ENCODE measurements at places on chromosomes 2 and 18.

DNA sequence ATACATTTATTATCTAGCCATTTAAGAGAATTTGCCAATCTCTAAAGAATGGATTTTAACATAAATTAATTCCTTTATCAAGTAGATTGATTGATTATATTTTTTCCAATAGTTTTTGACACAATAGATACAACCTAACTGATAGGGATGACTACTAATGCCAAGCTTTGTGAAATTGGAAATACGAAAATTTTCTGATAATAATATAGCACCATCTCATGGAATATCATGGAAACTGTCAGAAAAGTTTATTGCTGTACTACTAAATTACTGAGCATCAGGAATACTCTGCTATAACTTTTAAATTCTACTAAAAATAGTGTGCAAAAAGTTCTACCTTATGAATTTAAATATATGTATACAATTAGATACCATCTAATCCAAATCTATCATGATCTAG is 101.8 kb upstream of the MAP2 start:
- no peak for DNase-seq

GRCh38 chr2:8612734-8613179 is 69.1 kb upstream of the ID2 start:
- no peak for DNase-seq

GRCh38 chr2:233174137-233174536 is 77.3 kb upstream of the ATG16L1 start:
- no peak for DNase-seq

- no peak for DNase-seq
Measured at GRCh38 chr2:32506446-32506845, 121.4 kb upstream of the TTC27 start.

- no peak for DNase-seq
Measured at GRCh38 chr2:66109419-66109818, 325.5 kb upstream of the MEIS1 start.

GRCh38 chr2:124309563-124310138 is 284.6 kb downstream of the CNTNAP5 start:
- no peak for DNase-seq

- DNase-seq = no peak
Measured at GRCh38 chr2:202149155-202149762, 76.2 kb downstream of the KIAA2012 start.

DNA sequence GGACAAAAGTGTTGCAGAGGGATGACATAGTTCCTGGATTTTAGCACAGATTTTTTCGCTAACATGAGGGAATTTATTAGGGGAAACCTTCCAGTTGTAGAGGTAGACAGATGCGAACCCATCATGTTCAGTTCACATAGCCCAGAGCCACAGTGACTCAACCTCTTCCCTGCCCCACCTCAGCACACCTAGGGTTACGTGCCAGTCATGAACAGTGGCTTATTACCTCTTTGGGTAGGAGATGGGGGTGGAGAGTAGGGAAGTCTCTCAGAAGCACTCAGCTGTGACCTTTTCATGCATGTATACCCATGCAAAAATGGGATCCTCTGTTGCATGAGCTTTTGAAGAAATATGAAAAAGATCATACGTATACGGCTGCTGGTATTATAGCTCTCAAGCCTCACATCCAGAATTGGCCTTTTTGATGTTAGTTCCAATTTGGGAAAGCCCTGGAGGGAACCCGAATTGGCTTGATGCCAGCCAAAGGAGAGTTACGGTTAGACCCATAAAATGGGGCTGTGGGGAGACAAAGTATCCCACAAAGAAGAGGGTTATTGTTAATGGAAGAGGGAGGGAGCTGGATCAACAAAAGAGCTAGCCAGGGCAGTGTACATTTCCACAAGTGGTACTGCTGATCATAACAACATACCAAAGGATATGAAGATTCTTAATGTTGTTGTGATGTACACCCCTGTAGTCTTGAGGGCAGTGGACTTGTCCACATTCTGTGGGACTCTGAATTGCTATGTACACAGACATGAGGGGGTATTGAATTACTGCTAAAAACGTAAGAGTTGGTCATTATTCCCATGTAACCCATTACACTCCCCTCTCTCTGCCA is 4.9 kb downstream of the TANC1 start:
- no peak for DNase-seq

DNA sequence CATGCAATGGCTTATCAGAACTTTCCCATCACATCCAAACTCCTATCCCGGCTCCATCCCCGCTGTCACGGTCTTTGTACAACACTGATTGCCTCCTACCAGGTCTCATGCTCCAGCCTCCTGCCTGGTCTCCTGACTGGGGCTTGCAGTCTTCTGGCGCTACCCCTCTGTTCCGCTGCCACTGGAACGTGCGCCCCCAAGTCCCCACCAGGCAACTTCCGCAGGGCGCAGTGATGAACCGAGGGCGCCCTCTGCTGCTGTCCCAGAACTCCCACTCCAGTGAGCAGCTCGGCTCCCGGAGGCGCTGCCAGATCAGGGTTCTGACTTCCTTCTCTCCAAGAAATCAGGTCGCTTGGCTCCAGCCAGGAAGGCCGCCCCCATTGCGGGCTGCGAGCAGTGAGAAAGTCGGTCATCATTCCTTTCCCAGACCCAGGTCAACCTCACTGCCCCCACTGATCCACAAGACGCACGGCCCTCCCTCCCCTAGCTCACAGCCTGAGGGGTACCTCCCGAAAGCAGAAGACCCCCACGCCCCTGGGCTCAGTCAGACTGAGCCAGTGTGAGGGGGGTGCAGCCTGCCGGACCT is 43.9 kb upstream of the RAB11FIP5 start:
- DNase-seq = peak; percentile 29

DNA sequence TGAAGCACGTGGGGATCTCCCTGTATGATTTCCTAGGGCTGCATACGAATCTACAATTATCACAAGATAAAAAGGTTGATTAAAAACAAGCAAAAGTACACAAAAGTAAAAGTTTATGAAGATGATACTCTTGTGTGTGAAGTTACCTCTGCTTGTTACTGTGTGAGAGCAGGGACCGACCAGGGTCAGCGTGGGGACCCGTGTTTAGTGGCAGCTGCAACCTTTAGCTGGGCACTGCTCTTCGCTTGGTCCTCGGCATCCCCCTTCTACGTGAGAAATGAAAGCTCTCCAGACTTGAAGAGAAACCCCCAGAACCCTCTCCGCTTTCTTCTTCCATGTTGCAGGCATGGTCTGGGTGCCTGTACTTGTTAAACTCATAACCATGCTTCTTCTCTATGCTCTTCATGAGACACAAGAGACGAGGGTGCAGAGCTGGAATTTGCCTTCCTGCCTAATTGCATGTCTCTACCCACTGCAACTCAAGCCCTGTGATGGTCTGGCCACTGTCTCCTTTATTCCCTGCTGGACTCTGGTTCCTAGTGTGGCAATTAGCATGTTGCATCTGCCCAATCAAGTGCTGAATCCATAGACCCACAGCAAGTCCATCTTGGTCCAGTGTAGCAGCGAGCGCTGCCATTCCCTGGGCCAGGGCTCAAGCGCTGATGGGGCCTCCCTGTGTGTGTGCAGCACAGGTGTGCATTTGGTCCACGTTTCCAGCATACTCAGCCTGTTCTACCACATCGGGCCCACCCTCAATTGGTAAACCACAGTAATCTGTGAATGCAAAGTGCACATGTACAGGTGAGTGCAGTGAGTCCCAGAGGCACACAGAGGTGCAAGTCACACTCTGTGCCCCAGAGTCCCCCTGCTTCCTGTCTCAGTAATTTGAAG is 88.5 kb downstream of the TWIST2 start:
- DNase-seq = no peak

GRCh38 chr2:61582165-61582564 is 44.0 kb upstream of the XPO1 start:
- no peak for DNase-seq

GRCh38 chr18:23941791-23942190 is 72.8 kb upstream of the TTC39C start:
- no peak for DNase-seq

- no peak for DNase-seq
Measured at GRCh38 chr2:232728785-232729184, 31.7 kb downstream of the GIGYF2 start.

DNA sequence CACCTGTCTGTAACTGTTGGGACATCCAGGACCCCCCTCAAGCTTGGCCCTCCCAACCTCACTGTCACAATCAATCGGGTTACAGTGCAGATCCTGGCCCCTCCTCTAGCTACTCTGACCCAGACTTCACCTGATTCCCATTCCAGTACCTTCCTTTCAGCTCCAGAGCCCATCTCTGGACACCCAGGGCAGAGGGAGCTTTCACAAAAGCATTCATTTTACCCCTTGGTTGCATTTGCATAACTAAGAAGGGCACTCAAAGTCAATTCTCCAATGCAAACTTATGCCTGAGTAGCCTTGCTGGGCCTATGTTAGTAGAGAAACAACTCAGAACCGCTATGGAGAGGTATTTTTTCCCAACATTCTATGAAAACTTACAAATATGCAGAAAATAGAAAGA is 7.4 kb downstream of the ZAP70 start:
- DNase-seq = no peak

DNA sequence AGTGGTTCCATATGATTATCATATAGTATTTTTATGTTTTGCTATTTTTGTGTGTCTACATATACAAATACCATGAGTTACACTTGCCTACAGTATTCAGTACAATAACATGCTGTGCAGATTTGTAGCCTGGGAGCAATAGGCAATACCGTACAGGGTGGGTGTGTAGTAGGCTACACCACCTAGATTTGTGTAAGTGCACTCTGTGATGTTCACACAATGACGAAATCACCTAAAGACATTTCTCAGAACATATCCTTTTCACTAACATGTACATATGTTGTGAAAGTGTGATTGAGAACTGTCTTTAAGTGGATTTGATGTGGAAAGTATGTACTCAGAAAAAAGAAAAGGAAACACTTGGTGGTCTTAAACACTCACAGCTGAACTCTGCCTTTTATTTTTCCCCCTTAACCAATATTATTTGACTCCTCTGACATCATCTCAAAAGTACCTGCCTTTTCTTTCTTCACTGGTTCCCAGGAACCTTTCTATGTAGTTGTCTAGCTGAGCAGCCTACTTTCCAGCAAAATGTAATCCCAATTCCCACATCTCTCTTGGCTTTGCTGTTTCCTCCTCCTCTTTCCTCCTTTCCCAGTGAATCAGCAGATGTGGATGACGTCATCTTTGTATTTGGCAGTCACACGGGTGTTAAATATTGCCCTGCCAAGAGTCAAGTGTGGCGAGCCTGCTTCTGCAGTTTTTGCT is 47.7 kb downstream of the OSBPL6 start:
- no peak for DNase-seq

DNA sequence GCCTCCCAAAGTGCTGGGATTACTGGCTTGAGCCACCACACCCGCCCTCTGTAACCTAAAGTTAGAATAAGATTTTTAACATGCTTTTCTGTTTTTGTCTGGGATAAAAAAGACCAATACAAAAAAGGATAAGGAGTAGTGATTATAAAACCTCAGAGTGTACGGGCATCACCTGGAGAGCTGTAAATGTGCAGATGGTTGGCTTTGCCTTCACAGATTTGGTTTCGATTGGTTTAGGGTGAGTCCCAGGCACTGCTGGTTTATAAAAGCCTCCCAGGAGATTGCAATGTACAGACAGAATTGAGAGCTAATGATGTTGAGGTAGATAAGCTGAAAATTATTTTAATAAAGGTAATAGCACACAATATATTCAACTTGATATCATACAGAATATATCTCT is 289.7 kb upstream of the FSHR start:
- DNase-seq = no peak

DNA sequence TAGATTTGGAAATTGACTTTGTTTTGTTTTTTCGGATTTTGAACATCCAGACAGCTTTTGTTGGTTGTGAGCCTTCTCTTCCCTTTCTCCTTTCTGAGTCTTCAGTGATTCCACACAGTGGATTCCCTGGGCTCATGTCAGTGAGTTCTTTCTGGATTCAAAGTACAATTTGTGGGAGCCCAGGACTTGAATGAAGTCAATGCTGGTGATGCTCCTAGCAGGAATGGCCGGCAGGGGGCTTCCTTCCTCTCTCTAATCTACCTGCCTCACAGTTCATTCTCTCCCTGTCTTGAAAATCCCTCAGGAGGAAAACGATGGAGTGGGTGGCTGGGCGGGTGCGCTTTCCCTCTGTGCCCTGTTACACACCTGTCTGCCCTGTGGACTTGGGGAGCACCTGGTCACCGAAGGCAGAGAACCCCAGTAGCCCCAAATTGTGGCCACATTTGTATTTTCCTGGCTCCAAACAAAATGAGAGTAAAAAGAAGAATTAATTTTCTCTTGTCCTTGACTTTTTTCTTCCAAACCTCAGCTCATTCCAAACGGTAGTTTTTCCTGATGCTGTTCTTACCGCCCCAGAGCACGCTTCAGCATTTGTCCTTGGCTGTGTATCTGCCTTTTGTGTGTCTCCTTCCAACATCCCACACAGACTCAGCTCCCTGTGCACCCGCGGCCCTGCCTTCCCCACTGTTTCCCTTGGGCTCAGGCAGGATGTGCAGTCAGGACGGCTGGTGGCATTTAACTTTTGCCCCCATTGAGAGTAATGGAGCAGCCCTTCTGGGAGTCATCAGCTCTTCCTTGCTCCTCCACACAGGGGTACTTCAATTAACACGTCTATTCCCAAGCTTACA is 86.6 kb downstream of the MARCO start:
- DNase-seq = no peak

- peak; percentile 20 for DNase-seq
Measured at GRCh38 chr2:10659898-10660568, 29.7 kb downstream of the NOL10 start.

GRCh38 chr2:208101716-208102631 is 22.4 kb downstream of the CRYGD start:
- DNase-seq = no peak

- DNase-seq = no peak
Measured at GRCh38 chr18:39772155-39772919, 2182.7 kb upstream of the PIK3C3 start.

DNA sequence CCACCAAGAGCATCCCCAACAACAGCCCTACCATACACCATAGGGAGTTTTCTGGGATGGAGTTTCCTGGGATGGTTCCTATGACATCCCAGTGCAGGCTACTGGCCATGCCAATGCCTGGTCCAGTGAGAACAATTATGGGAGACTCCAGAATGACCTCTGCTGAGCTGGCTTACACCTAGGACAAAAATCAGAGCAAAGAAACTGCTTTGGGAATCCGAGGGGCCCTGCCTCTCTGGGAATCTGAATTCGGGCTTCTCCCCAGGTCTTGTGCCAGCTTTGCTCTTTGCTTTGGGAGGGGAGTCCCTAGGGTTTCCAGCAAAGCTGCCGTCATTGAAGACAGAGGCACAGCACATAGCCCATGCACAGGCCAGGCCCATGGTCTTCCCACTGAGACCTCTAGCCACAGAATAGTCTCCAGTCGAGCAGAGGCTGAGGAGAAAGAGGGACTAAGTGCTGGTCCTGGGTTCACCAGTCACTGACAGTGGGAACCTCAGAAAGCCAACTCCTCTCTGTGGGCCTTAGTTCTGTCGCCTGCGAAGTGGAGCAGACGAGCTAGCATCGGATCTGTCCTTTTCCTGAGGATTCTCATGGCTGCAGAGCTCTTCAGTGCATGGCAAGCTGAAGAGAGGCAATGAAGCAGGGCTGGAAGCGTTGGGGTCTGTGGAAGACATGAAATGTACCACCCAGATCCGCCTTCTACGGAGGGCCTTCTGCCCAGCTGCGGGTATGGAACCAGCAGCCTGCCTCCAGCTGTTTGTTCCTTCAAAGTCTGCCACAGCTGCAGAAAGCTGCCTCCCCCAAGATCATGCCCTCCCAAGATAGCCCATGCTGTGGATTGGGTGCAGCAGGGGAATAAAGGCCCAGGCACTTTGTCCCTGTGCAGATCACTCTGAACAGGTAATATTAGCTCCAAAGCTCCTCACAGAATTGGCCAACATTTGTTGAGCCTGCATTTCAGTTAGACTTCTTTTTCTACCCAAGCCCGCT is 11.2 kb upstream of the LBH start:
- no peak for DNase-seq

GRCh38 chr18:56245866-56246580 is 392.4 kb downstream of the TXNL1 start:
- DNase-seq = no peak

GRCh38 chr2:146844226-146844990 is 1000.4 kb upstream of the ACVR2A start:
- DNase-seq = no peak
